ENCODE measurements at places on chromosomes 2 and 18. TPM values are rescaled to one million over a fixed set of nuclear protein-coding genes. Genes with fewer than 3 reads are reported as not detected.

DNA sequence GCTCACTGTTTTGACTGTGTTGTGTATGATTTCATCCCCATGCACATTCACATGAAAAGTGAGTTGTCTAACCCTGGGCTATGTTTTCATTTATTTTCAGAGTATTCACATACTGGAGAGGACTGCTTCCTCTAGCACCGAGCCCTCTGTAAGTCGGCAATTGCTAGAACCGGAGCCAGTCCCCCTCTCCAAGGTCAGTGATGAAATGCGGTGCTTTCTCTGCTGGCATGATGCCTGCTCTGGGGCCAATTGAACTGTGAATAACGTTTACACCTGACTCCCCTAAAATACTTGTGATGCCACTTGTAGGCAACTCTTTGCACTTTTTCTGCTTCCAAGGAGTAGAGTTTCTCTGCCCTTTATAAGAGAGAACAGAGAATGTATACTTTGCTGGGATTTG lies 126.9 kb downstream of the PRKRA start:
- no peaks in the 10 kb centered on the region for H3K36me3 ChIP-seq
- no peak for DNase-seq
- no peaks in the 10 kb centered on the region for H3K4me1 ChIP-seq
- H3K4me3 ChIP-seq, result no peak overlapping the region

- peak; percentile 9 for DNase-seq
- H3K36me3 ChIP-seq, result no peaks in the 10 kb centered on the region
- H3K27me3 ChIP-seq, result peaks cover 3% of the 10 kb centered on the region
- H3K4me1 ChIP-seq, result no peaks in the 10 kb centered on the region
- no peak overlapping the region for H3K4me3 ChIP-seq
- no peak overlapping the region for H3K27ac ChIP-seq
These were observed 207.0 kb upstream of the FANCL start for GRCh38 chr2:58448065-58448507.

DNA sequence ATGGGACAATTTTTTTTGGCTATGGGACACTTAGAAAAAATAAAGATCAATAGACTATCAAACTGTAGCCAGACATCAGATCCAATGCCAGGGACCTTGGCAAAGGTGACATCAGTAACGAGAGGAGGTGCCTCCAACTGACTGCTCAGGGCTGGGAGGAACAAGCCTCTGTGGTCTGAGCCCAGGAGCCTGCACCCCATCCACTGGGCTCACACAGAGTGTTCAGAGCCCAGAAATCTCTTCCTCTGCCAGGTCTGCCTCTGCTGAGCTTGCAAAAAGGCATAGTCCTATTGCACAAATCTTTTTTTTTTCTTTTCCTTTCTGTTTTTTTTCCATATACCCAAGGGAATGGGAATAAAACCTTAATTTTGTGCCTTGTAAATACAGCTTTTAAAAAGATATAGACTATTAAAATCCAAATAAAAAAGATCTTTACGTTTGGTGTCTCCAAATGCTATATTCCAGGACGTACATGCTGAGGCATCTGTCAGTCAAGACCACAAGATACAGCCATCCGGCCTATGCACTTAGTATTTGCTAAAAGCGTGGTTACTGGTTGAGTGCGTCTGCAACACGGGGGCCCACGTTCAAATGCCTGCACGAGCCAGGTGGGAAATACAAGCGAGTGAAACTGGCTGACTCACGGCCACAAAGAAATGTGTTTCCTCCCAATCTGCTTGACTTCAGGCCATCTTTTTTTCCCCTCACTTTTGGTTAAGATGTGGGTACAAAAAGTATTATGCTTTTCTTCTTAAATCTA lies 7.8 kb upstream of the ARHGAP25 start:
- H3K36me3 ChIP-seq, result no peaks in the 10 kb centered on the region
- peak overlapping the region; percentile 6 for H3K27ac ChIP-seq
- H3K4me1 ChIP-seq, result peaks cover 66% of the 10 kb centered on the region
- H3K27me3 ChIP-seq, result no peaks in the 10 kb centered on the region

FBXO36 gene
- total RNA-seq, result 0.66 TPM

NEB gene
- total RNA-seq, result 0.27 TPM

Data from activated T-helper 2 cell treated with anti-CD3 and anti-CD28 coated beads, Interferon-gamma antibody, Interleukin-2, Interleukin-4, amounts not matched to agents 10 μg/mL and 5 μg/mL and 100 μg/mL, durations not matched to agents 14 hours and 24 hours and 36 hours (primary cell).